PC-9 (cell line): ENCODE measurements at places on chromosomes 16 and 17.

DNA sequence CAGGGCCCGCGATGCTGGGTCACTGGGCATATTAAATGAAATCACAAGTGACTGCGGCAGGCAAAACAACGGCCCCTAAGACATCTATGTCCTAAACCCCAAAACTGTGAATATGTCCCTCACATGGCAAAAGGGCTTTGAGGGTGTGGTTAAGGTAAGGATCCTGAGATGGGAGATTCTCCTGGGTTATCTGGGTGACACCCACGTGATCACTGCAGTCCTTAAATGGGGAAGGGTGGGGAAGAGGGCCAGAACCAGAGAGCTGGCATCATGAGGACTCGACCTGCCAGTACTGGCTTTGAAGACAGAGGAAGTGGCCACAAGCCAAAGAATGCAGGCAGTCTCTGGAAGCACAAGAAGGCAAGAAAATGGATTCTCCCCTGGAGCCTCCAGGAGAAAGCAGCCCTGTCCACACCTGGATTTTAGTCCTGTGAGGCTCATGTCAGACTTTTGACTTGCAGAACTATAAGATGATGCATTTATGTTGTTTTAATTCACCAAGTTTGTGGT is 12.5 kb downstream of the COTL1 start:
- DNase-seq: no peak

- no peak for DNase-seq
These were observed 1108.0 kb downstream of the CDH11 start for GRCh38 chr16:64013856-64014255.

DNA sequence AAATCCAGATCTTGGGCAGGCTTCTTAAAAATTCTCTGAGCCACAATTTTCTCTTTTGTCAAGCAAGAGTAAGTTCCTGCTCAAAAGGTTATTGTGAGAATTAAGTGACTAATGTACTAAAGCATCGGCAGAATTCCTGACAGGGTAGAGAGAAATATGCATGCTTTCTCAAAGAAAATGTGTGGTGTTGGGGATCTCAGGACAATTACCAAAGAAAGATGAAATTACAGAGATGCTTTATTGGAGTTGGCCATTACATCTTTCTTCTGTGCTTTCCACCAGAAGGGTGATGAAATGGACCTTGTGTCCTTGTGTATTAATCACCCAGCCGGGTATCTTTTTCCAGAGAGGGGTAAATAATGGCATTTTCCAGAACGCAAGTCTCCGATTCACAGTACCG is 1.7 kb upstream of the USP43 start:
- no peak for DNase-seq

- DNase-seq: no peak
These were observed 9.6 kb downstream of the DCTN5 start for GRCh38 chr16:23650674-23651416.

DNA sequence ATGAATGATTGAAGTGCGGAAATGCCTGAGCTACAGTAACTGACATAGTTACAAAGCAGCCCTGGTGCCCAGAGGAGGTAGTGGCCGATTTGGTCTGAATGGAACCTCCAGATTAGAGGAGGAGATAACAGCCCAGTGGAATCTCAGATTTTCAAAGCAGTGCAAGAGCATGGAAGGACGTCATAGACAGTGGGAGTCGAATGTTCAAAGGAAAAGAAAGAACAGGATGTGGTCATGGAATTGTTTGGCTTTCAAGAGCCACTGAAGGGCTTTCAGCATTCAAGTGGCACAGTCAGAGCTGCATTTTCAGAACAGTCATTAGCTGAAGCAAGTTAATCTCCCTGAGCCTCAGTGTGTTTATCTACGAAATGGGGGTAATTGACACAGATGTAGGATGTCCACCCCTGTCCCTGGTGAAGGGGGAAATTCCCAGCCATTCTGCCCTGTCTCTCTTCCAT is 104.6 kb upstream of the CACNG3 start:
- no peak for DNase-seq

- peak; percentile 81 for DNase-seq
These were observed at the start of gene PGAP6 for GRCh38 chr16:381789-382717. Gene PGAP6 (minus strand): TSS chr16:381978. CDS start chr16:381821, 157 bp downstream.

GRCh38 chr16:14564323-14564722 is 65.7 kb downstream of the PARN start:
- DNase-seq: peak; percentile 26

GRCh38 chr16:73056921-73057290 is 9.0 kb upstream of the ZFHX3 start:
- DNase-seq: no peak

DNA sequence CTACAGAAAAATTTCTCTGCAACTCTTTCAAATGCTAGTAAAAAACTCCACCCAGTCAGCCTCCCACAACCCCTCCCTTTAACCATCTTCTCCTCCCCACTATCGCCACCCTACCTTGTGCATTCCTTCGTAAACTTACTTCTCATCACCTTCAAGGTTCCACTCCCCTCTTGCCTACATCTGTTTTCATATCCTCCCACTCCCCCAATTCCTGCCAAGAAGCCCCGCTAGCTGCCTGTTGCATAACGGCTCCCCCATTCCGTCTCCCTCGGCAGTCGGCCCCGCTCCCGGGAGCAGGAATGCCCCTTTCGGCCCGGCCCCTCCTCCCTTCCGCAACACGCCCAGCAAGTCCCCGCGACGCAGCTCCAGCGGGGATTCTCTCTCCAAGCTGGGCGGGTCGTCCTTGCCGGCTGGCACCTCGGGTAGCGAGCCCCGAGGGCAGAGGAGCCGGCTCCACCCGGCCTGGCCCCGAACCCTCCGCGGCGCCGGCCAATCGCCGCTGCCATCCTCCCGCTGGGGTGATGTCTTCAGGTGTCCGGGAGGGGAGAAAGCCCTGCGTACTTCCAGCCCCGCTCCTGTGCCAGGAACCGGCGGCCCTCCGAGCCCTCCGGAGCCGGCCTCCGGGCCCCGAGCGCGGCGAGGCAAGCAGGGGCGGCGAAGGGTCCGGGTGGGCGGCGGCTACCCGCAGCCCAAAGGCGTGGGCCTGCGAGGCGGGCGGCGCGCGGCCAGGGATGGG is 1.5 kb downstream of the PHLPP2 start:
- DNase-seq: peak; percentile 78

- no peak for DNase-seq
These were observed 16.6 kb upstream of the CBX8 start for GRCh38 chr17:79813297-79814126.

- no peak for DNase-seq
These were observed 61.5 kb downstream of the BMERB1 start for GRCh38 chr16:15495898-15496297.

GRCh38 chr17:52181782-52182181 is 23.3 kb upstream of the CA10 start:
- no peak for DNase-seq

GRCh38 chr17:29615048-29615385 is 7.7 kb downstream of the CORO6 start:
- no peak for DNase-seq

- no peak for DNase-seq
These were observed 1.8 kb upstream of the NOTUM start for GRCh38 chr17:81962499-81963441.

DNA sequence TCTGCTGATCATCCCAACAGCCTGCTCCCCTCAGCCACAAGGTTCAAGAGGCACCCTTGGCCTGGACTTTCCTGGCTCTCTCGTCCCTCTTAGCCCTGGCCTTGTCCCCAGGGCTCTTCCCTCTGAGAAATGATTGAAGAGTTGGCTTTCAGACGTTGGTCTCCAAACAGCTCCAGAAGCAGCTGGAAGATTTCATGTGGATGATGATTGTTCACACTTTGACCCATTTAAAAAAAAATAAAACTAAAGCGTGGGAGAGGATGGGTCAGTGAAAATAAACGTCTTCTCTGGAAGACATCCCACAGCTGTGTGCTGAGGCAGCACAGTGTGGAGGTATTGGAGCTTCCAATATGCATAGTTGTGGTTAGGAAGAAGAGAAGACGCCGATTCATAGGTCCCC is 54.7 kb upstream of the CDH11 start:
- no peak for DNase-seq
